ENCODE measurements at places on chromosomes 7 and 10. TPM values are rescaled to one million over a fixed set of nuclear protein-coding genes. Genes with fewer than 3 reads are reported as not detected.

DNA sequence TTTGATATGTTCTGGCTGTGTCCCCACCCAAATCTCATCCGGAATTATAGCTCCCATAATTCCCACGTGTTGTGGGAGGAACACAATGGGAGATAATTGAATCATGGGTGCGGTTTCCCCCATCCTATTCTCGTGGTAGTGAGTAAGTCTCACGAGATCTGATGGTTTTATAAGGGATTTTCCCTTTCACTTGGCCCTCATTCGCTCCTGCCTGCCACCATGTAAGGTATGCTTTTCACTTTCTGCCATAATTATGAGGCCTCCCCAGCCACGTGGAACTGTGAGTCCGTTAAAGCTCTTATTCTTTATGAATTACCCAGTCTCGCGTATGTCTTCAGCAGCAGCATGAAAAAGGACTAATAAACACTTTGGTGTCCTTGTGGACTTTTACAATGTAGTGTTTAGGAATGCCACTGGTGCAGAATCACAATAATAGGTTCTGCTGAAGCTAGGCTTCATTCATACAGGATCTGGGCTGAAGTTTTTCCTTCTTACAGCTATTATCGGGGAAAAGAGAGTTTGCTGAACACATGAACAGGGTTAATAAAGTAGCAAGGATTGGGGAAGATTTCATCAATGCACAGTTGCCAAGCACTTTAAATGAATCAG, 74.3 kb downstream of the CPED1 start:
- DNase-seq: no peak

GRCh38 chr10:28254290-28254985, 48.4 kb downstream of the MPP7 start:
- DNase-seq: no peak

- DNase-seq: no peak
These were observed 315.5 kb downstream of the PTPRN2 start for GRCh38 chr7:158272091-158272490.

- peak; percentile 37 for DNase-seq
These were observed 23.4 kb downstream of the ZPBP start for GRCh38 chr7:50069613-50070012.

GRCh38 chr7:77727936-77728701, 31.9 kb downstream of the RSBN1L start:
- DNase-seq: no peak

DNA sequence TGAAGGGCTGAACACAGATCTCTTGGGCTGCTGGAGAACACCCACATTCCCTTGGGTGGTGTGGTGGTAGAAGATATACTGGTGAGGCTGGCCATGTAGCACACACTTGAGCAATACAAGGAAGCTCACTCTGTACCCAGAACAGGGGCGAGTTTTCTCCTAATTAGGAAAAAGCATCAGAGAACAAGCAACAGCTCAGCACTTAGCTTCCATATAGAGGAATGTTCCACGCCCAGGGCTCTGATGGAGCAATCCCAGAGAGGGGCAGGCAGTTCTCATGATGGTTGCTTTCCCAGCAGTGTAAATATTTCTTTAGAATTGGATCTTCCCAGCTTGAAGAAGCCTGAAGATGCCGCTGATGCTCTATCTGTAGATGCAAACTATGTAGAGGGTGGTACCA, 21.0 kb upstream of the PNLIP start:
- no peak for DNase-seq

- DNase-seq: no peak
These were observed 106.5 kb upstream of the ANLN start for GRCh38 chr7:36283181-36283580.

DNA sequence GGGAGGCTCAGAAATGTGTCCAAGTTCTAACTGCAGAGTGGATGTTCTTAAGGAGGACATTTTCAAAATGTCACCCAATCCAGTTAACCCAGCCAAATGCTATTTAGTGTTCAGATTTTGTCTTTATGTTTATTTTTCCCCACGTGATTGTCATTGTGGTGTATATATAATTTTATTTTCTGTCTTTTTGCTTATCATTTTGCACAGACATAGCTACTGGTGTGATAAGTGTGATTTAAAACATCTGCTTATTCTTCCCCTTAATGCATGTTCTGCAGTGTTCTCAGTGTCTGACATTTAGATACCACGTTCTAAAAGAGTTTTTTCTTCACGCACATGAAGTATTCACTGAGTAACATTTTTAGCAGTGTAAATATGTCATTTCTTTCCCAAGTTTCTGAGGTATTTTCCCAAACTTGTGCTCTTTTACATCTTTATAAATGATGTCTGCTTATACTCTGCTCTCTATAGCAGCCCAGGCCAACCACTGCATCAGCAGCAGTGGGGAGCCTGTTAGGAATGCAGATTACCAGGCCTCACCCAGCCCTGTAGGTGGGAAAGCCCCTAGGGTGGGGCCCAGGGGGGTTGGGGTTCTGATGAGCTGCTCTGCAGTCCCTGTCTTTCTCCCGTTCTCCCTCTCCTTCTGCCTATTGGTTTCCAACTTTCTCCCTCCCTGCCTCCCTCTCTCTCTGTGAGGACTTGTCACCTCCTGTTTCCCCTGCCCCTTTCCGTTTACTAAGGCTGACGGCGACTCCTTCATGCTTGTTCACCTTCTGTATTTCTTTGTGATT, 20.8 kb downstream of the ADCY1 start:
- DNase-seq: no peak

- DNase-seq: peak; percentile 47
These were observed 32.5 kb upstream of the KNDC1 start for GRCh38 chr10:133127291-133128125.

DNA sequence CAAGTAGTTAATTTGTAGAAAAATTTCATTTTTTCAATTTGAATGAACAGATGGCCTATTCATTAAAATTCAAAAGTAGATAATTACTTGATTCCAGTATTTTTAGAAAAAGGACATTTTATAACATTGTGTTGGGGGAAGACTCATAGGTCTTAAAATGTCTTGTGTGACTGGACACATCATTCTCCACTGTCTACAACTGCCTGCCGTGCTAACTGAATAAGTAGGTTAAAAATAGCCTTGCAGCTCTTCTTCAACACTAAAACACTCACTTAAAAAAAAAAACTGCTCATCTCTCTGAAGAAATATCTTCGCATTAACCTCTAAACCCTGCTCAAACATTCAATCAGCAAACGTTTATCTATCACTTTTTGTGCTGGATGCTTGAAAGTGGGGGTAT, 253.8 kb downstream of the CSTF2T start:
- DNase-seq: no peak

- DNase-seq: no peak
These were observed 371.2 kb upstream of the LRGUK start for GRCh38 chr7:133755901-133756300.

DNA sequence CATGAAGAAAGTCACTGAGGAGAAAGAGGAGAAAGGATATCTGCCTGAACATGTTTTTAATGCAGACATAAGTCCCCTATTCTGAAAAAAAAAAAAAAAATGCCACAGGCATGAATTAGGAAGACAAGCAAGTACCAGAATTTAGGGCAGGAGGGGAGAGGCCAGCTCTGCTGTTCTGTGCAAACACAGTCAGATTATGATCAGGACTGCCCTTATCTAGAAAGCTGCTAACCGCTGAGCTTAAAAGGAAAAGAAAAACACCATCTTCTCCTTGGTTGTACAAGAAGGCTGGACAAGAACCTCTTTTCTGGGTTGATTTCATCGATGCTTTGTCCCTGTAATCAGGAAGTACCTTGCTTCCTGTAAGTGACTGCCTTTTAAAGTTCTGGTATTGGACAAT, 15.3 kb upstream of the PWWP2B start:
- no peak for DNase-seq

DNA sequence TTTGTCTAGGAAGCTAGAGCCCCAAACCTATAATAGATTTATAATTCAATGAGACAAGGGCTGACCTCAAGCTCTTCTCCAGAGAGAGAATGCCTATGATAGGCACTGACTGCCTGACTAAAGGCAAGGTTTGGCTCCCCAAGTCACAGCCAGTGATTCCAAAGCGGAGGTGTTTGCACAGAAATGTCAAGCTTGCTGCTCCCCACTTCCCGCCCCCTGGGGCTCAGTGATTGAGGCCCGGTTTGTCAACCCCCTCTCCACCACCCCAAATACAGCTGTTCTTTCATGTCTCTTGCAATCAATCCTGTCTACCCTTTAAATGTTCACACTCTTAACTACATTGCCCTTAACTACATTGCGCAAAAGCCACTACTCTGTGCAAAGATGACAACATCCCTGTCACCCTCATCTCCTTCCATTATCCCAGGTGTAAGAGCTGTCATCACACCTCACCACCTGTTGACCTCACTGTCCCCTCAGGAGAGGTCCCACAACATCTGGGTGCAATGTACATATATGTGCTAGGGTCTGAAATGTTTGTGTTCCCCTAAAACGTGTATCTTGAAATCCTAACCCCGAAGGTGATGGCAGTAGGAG, 58.0 kb downstream of the NUDCD3 start:
- no peak for DNase-seq

GRCh38 chr7:20206104-20206896, 10.9 kb downstream of the MACC1 start:
- no peak for DNase-seq

GRCh38 chr10:12946372-12946771, 55.1 kb downstream of the CCDC3 start:
- DNase-seq: no peak

GRCh38 chr7:132261327-132262159, 314.7 kb downstream of the PLXNA4 start:
- no peak for DNase-seq

- DNase-seq: no peak
These were observed 883.8 kb downstream of the LRMDA start for GRCh38 chr10:76315240-76315639.

- no peak for DNase-seq
These were observed 48.8 kb upstream of the ANTXRL start for GRCh38 chr10:46237815-46238510.

- no peak for DNase-seq
These were observed 111.1 kb upstream of the C10orf90 start for GRCh38 chr10:126781450-126782216.

GRCh38 chr7:48875045-48875916, 49.1 kb upstream of the CDC14C start:
- DNase-seq: peak; percentile 82

DNA sequence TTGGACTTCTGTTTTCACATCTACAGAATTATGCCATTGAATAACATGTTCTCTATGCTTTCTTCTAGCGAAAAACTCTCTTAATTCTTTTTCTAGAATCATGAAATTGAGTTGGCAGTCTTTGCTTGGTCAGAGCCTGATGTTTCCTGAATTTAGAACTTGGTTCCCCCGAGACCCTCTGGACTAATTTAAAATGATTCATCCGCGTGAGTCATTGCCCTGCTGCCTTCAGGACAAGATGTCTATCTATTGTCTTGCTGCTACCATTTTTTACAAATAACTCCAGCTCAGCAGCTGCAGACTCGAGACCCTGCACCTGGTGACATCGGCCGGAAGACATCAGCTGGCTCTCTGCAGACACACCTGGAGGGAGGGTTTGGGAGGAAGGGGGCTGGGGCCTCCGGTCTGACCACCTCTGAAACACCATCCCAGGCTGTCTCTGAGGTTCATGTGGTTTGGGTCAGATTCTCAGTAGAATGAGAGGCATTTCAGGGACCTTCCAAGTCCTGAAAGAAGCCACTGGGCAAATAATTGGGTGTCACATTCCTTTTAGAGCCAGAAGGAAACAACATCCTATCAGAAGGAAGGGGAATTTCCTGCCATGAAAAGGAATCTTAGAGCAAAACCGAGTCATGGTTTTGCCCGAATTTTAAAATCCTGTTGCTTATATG, 20.9 kb upstream of the KLF6 start:
- DNase-seq: peak; percentile 81

GRCh38 chr10:100655760-100656421, 89.5 kb upstream of the PAX2 start:
- DNase-seq: no peak

- no peak for DNase-seq
These were observed 36.4 kb downstream of the MINPP1 start for GRCh38 chr10:87541114-87541513.

DNA sequence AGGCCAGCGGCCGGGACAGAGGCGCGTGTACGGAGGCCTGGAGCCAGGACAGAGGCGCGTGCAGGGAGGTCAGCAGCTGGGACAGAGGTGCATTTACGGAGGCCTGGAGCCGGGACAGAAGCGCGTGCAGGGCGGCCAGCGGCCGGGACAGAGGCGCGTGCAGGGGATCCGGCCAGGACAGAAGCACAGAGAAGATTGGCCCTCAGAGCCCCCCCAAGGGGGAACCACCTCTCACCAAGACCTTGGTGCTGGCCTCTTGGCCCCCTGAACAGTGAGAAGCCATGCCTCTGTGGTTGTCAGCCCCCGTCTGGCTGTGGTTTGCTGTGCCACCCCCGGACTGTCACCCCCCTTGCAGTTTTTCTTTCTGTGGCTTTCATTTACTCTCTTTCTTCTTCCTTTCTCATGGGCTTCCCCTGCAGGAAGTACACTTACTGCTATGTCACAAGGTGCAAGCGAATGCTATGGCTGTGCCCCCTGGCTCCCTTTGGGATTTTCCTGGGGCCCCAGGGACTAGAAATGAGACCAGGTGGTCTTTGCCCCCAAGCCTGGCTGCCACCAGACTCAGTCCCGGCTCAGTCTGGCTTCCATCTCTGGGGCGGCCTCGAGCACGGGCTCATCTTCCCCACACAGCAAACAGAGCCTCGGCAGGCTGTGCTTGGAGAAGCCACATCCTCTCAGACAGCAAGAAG, 41.1 kb downstream of the INSIG1 start:
- DNase-seq: no peak

LEP gene
- not detected for total RNA-seq

GJD4 gene
- 0.08 TPM for total RNA-seq

POLR1F gene
- 55.8 TPM for total RNA-seq

CTNNA3 gene
- not detected for total RNA-seq

COL1A2 gene
- 0.05 TPM for total RNA-seq

NPFFR1 gene
- total RNA-seq: not detected

CYTH3 gene
- 75.0 TPM for total RNA-seq

HTR7 gene
- 1.6 TPM for total RNA-seq

CDHR1 gene
- not detected for total RNA-seq

SUN3 gene
- total RNA-seq: 0.45 TPM

STEAP1 gene
- 20.7 TPM for total RNA-seq

CNTNAP2 gene
- total RNA-seq: not detected

HOXA10 gene
- not detected for total RNA-seq

CLEC2L gene
- not detected for total RNA-seq

Data from SK-MEL-5 (cell line).